HAP-1 (cell line): ENCODE measurements at places on chromosomes 11 and 22.

DNA sequence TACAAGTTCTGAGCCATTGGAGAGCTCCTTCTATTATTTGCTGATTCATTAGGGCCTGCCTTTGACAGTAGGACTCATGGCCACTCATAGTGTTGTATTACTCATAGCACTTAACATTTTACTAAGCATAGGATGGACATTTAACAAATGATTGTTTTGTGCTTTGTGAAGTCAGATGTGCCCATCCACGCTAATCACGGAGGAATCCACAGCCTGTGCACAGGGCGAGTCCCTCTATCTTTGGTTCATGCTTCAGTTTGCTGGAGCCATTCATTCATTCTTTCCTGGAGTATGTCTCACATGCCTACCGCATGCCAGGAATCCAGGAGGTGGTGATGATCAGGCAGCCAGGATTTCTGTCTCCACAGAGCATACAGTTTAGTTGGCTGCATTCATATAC, 254.1 kb downstream of the NTM start:
- no peak for DNase-seq

DNA sequence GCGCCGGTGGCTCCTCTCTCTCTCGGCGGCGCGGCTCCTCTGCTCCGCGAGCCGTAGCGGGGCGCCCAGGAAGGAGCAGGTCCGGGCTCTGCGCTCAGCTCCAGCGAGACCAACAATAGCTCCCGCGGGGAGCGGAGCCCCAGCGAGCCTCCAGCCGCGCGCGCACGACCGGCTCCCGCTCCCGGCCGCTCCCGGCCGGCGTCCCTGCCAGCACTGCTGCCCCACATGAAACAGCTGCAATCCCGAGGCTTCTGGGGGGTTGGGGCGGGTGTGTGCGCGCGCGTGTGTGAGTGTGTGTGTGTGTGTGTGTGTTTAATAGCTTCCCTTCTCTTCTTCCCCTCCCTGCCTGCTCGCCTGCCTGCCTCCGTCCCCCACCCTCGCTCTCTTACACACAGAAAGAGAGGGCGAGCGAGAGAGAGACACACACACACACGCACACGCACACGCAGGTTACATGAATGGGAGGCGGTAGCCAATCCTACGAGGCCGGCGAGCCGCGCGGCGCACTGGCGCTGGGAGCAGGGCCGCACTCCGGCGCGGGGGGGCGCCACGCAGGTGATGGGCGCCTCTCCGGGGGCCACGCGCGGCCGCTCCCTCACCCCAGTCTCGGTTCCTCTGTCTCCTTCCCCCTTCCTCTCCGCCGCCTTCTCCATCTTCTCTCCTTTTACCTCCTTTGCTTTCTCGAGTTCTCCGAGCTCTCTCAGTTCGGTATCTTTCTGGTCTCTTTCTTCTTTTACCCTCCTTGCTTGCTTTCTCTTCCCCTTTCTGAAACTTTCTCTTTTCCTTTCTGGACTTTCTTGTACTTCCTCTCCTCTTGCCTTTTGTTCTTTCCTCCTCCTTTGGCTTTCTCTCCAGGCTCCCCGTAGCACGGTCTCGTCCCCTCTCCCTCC, at the start of gene TENM4:
TSS of gene TENM4 (minus strand) at position 460 of the 890 bp plus-strand sequence. CDS start 371,086 bp downstream, outside the sequence.
- peak; percentile 90 for DNase-seq

- no peak for DNase-seq
Measured at GRCh38 chr22:32073262-32073661, 30.2 kb downstream of the SLC5A1 start.

DNA sequence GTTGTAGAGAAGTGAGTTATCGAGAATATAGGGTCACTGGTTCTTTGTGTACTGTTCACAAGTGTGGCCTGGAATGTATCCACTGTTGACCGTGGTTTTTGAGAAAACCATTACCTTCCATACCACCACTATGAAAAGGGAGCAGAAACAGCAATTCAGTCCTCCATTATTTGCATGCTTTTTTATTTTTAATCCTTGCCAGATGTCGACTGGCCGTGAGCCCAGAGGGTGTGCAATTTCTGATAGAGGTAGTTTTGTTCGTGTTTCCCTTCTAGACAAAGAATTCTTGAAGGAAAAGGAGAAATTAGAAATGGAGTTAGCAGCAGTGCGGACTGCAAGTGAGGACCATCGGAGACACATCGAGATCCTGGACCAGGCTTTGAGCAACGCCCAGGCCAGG, 81.7 kb downstream of the AMOTL1 start:
- no peak for DNase-seq

DNA sequence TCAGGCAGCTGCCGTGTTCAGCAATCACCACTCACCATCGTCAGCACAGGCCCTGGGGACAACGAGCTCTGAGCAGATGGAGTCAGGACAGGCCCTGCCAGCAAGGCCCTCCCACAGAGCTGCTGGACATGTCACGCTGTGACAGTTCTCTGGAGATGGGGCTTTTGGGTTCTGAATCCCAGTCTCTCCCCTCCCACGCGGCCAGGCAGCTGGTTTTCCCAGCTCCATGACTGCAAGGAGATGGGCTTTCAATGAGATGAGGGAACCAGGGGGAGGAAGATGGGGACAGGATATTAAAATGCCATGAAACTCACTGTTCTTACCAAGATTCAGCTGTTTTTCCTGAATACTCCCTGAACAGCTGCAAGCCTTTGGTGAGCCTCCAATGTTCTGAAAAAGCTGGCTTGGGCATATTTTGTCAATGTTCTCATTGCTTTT, 305.9 kb downstream of the BRD1 start:
- no peak for DNase-seq

- no peak for DNase-seq
Measured at GRCh38 chr22:31378123-31378522, 21.3 kb upstream of the DRG1 start.

DNA sequence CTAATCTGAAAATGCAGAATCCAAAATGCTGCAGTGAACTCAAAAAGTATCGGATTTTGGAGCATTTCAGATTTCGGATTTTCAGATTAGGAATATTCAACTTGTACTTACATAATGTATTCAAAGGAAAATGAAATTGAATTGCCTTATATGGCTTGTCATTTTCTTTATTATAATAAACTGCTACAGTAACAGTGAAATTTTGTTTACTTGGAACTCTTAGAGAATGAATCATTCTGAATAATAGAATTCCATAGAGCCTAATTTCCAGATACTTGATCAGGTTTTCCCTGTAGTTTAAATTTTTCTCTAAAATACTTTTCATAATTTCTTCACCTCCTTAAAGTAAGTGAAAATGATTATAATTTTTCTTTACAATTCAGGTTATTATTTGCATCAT, 17.3 kb downstream of the TTC17 start:
- DNase-seq, result no peak

DNA sequence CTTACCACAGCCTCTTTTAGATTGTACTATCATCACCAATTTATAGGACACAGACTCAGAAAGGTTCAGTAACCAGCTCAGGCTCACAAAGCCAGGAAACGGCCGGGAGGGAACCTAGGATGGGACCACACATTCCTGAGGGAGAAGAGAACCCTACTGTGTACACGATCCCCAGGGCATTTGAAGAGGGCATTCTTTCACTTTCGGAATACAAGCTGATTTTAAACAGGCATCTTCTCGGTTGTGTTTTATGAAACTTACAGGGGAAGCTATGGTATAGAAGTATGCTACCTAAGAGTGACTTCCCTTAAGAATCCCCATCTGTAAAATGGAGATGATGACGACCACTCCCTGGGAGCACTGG, 19.0 kb downstream of the SMCO4 start:
- no peak for DNase-seq

DNA sequence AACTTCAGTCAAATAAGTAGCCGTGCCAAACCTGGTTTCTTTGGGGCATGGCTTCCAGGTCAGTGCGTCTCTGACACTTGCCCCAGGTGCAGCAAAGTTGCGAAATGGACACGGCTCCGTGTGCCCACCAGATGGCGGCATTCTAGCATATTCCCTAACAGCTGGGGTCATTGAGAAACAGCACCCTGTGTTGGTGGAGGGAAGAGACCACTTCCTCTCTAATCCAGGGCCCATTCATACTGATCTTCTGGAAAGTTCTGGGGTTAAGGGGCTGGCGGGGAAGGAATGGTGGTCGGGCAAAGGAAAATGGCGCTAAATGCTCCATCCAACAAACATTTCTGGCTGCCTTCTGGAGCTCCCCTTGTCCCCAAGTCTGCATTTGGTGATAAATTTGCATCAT, 141.2 kb upstream of the TIMP3 start:
- DNase-seq, result peak; percentile 49

DNA sequence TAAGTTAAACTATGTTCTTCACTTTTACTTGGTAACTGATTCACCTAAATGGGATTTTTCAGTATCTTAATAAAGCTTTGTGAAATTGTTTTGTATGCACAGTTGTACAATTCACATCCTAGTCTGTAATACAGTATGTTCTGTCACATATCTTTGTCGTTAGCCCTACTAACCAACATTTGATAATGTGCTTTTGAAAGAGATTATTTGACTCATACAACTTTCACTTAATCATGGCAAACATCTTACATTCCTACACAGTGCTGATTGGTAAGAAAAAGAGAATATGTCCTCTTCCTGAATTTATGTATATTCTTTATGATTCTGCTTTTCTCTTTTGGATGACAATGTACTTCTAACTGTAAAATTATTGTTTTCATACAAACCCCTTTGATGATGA, 234.5 kb downstream of the METTL15 start:
- no peak for DNase-seq
